ENCODE measurements at places on chromosomes 12 and 14.
A peak's percentile ranks its signal among the peaks of the same experiment; 100 is the strongest.

GRCh38 chr12:131129839-131130238 lies 176.1 kb downstream of the ADGRD1 start:
- no peak for DNase-seq

- peak; percentile 31 for DNase-seq
Observed at GRCh38 chr14:50520947-50521815, 11.2 kb downstream of the MAP4K5 start.

GRCh38 chr12:13273850-13274249 lies 77.3 kb downstream of the EMP1 start:
- DNase-seq: no peak

DNA sequence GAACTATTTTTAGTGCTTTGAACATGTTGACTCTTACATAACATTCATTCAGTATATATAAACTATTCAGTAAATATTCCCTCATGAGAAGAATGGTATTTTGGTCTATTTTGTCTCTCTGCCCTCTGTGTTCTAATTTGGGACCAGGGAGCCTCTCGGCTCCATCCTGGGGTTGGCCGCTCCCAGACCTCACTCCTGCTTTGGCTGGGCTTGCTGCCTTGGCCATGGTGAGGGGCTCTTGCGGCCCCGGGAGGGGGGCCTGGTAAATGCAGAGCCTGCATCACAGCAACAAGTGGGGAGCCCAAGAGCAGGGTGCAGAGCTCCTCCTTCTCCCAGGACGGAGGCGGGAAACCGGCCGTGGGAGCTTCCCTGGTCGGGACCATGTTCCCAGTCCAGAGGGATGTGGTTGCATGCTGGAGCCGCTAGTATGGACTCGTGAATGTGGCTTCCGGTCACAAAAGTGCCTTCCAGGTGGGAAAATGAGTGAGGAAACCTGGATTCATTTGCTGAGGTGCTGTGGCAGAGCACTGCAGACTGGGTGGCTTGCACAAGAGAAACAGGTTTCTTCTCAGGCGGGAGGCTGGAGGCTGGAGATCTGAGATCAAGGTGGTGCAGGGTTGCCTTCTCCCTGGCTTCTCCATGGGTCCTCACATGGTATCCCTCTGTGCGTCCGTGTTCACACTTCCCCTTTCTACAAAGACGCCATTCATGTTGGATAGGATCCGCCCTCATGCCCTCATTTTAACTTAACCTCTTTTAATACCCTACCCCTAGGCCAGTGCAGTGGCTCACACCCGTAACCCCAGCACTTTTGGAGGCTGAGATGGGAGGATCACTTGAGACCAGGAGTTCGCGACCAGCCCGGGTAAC lies 250.2 kb downstream of the CACNA1C start:
- DNase-seq: no peak

- DNase-seq: no peak
Observed at GRCh38 chr14:45658917-45659299, 405.9 kb upstream of the MIS18BP1 start.

GRCh38 chr14:99744199-99744872 lies 48.9 kb upstream of the EML1 start:
- DNase-seq: no peak

All from activated CD4-positive, CD25-positive, alpha-beta regulatory T cell treated with anti-CD3 and anti-CD28 coated beads, Interleukin-2, amount 50 U/mL, for 16 hours (primary cell).